GM23338 (cell line): ENCODE measurements at places on chromosomes 5 and 9. TPM values are rescaled to one million over a fixed set of nuclear protein-coding genes. Genes with fewer than 3 reads are reported as not detected.

GRCh38 chr5:10293907-10294662 is 13.6 kb downstream of the CMBL start:
- no peak for DNase-seq

GRCh38 chr5:174328631-174329299 is 283.3 kb downstream of the NSG2 start:
- no peak for DNase-seq

DNA sequence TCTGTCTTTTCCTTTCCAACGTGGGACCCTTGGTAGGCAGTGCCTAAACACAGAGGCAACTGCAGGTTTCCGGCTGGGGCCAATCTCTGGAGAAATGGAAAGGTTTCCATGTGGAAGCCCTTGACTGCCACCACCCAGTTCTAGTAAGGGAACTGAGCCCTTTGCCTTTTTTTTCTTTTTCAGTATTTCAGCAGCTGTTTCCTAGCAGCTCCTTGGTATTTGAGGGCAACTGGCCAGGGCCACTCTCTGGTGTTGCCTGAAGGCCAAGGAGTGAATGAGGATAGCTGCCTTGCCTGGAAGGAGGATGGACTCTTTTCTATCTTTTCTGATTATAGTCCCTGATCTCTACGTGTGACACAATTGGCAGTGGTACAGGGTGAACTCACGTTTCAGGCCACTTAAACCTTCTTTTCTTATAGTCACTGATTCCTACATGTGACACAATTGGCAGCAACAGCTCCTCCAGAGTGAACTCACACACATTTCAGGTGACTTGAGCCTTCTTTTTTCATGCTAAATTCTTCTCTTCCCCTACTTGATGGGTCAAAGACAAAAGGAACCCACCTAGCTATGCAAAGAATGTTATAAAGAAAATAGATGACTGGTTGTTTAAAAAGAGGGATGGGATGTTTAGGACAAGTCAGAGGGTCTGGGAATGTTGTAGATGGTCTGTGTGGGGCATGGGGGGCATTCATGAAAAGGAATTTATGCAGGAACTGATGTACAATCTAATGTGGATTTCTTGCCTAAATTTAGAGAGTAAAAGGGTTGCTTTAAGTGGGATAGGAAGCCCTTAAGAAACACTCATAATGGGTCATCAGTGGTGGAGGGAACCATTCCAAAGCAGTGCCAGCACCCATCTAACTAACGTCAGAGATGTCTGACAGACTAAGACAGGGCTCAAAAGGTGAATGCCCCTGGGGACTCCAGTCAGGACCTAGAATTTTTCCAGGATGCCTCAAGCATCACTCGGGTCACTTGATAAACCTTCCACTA is 190.1 kb downstream of the TMEM232 start:
- DNase-seq, result peak; percentile 94

- peak; percentile 55 for DNase-seq
Observed at GRCh38 chr5:95317085-95317484, 32.2 kb upstream of the MCTP1 start.

DNA sequence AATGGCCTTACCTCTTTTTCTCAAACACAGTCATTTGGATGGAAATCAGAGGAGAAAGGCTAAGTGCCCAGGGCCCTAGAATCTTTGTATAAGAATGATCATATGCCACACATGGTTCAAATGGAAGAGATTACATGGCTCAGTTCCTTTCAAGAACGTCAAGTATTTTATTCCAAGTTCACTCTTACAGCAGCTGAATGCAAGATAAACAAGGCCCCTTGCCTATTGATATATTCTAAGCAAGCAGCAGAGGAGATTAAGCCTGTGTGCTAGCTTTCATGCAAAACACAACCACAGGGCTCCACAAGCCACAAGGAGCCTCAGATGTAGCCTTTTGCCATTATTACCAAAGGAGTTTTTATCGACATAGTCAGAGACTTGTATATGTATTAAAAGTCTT is 55.3 kb upstream of the SLCO6A1 start:
- DNase-seq, result peak; percentile 13

DNA sequence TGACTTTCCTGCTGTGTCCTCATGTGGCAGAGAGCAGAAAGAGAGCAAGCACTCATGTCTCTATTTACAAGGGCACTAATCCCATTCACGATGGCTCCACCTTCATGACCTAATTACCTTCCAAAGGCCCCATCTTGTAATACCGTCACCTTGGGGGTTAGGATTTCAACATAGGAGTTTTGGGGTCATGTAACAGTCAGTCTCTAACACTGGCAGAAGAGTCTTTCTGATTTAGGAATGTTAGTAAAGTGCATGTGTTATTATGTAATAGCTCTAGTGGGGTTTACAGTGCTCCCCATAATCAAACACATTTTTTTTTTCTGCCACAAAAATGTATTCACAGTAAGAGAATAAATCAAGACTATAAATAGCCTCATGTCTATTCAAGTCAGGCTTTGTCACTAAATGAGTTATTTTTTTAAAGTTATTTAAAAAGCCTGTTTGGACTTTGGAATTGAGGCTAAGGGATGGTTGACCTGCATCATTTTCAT is 19.1 kb downstream of the GALNT10 start:
- no peak for DNase-seq

GRCh38 chr5:142290577-142291299 is 34.1 kb downstream of the SPRY4 start:
- no peak for DNase-seq

GRCh38 chr9:132166599-132166998 is 4.7 kb downstream of the NTNG2 start:
- DNase-seq, result peak; percentile 86

GRCh38 chr5:123344816-123345426 is 78.3 kb downstream of the CEP120 start:
- peak; percentile 76 for DNase-seq

DNA sequence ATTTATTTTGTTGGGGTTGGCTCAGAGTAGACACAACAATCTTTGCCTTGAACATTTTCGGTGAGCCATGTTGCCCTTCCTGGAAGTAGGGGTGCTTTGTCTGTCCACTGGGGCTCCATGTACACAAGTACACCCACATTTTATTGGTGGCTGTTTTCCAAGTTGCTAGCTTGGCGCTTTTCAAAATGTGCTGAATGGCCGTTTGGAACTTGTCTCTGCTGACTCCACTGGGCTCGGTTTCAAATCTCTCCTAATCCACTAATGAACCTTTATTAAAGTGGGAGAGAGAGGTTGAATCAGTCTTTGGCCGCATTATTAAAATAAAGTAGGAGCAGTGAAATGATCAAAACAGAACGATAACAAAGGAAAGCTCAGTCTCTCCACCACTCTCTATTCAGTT is 64.6 kb upstream of the TAF11L2 start:
- DNase-seq, result no peak

DNA sequence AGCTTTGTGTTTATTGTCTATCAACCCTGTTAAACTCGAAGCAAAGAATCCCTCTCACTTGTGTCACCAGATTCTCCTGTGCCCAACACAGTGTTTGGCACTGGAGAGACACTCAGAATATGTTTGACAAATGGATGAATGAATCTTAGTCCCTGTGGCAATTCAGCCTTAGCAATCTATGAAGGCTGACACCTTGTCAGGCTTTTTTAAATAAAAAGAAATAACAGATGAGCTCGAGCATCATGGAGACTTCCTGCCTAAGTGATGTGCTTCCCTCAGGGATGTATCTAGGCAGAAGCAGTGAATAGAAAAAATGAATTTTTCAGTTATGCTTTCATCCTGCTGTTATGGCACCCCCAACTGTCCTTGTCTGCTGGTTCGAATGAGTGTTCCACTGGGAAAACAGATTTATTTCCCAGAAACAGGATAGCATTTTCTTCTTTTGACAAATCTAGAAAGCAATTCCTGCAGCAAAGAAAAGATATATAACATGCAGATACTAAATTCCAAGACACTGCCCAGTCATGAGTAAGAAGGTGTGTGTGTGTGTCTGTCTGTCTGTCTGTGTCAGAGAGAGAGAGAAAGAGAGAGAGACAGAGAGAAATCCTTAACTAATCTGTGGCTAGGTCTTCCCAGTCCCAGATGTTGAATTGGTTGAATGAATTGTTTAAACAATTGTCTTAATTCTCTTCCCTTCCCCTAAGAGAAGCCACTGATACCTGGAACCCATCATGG is 16.7 kb downstream of the MAMDC2 start:
- no peak for DNase-seq

DNA sequence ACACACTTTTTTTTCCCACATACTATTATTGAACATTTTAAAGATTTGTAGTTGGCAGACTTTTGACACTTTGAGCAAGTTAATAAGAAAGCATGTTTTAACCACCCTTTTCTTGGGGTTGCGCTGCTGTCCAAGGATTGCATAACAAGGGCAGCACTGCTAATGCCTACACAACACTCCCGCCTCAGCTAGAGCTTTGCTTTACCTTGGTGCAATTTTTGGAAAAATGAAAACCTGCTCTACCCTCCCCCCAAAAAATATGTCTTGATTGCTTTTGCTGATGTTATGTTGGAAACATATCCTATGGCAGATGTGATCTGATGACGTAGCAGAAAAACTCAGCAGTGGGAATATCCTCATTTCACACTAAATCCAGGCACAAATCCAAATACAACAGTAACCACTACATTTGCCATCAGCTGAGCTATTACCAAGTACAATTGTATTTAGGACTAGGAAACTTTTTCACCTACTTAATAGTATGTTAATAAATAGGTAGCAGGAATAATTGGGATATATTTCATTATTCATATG is 51.5 kb downstream of the UBE2R2 start:
- DNase-seq, result no peak

DNA sequence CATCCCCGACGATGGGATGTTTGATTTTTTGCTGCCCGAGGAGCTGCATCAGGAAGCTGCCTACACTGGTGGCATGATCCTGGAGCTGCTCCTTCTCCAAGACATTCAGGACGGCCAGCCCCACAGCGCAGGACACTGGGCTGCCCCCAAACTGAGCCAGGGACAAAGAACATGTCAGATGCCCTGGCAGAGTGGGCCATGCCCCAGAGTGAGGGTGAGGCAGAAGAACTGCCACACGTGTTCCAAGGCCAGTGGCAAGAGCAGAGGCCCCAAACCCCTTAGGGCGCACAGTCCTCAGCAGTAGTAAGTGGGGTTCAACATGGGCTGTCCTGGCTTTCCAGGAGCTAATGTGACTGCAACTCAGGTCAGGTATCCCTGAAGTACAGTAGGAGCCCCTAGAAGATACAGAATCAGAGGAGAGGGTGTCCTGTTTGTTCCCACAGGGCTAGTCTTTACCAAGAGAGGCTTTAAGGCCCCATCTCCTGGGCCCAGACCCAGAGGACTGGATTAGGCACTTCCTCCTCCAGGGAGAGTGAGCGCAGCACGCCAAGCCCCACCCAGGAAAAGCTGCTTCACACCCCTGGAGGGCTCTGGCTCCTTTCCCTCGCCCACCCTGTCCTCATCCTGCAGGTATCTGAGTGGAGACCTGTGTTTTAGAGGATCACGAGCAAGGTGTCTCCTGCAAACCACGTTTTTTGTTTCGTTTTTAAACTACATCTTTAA is 11.1 kb downstream of the HNRNPAB start:
- DNase-seq, result no peak

- no peak for DNase-seq
Observed at GRCh38 chr9:75990576-75991304, 100.3 kb downstream of the PCSK5 start.

DNA sequence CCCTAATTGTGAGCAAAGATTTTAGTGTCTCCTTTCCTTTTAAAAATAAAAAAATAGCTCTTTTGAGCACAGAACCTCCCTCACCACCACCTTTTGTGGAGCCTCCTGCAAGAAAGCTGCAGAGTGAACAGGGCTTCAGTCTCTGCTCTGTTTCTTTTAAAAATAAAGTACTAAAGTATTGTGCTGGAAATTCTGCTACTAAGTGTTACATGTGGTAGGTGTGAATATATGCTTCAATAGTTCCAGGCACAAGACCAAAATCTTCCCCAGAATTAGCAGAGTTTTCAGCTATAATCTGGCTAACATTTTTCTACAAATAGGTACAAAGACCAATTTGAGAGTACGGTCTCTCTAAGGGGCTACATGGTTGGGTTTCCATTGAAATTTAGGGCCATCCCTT is 40.3 kb upstream of the NFIB start:
- no peak for DNase-seq

Gene LCN15
- 0.54 and 0.90 TPM in 2 replicates for total RNA-seq

Gene FRRS1L
- total RNA-seq, result 0.78 and 1.1 TPM in 2 replicates

Gene CEL
- total RNA-seq, result 1.0 and 2.3 TPM in 2 replicates

Gene FAM169A
- total RNA-seq, result 78.7 and 97.7 TPM in 2 replicates

Gene FGF1
- total RNA-seq, result 0.12 and 0.21 TPM in 2 replicates

Gene DMRTA1
- 6.9 and 8.8 TPM in 2 replicates for total RNA-seq

Gene GABRG2
- total RNA-seq, result 3.1 and 3.5 TPM in 2 replicates

Gene CAMSAP1
- 57.6 and 75.4 TPM in 2 replicates for total RNA-seq

Gene MRRF
- 31.5 and 32.7 TPM in 2 replicates for total RNA-seq
